Fibroblast of skin of back (primary cell): ENCODE measurements at places on chromosomes 3 and 15.

GRCh38 chr3:72887343-72887704, 522 bp upstream of the GXYLT2 start:
- DNase-seq: no peak

DNA sequence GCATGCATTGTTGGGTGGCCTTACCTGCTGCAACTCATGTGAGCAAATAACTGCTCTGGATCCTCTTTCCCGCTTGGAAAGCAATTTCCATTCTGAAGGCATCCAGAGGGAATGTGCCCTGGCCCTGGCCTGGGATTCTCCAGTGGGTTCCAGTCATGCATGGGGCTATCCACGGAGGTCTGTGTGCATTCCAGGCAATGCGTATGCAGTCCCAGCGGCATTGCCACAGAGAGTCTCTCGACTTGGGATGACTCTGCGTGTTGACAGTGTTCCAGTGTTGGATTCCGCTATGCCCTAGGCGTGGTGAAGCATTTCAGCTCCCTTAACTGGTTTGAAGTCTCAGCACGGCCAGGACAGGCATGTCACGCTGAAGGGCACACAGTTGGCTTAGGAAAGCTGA, 113.9 kb downstream of the SNRPN start:
- DNase-seq: no peak

GRCh38 chr3:173912126-173912525, 514.6 kb downstream of the NLGN1 start:
- DNase-seq: peak; percentile 22

DNA sequence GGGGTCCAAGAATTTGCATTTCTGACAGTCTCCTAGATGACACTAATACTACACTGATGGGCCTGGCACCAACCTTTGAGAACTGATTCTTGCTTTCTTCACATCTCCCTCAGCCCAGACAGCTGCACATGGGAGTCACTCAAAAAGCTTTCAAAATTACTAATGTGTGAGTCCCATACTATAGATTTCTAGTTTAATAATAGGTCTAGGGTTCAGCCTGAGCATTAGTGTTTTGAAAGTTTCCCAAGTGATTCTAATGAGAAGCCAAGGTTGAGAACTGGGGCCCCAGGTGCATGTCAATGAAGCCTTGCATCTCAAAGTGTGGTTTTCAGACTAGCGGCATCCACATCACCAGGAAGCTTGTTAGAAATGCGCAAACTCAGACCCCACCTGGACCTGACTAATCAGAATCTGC, 159.9 kb upstream of the CMC1 start:
- DNase-seq: no peak

- no peak for DNase-seq
Observed at GRCh38 chr3:197742787-197743186, 6.1 kb upstream of the RUBCN start.

DNA sequence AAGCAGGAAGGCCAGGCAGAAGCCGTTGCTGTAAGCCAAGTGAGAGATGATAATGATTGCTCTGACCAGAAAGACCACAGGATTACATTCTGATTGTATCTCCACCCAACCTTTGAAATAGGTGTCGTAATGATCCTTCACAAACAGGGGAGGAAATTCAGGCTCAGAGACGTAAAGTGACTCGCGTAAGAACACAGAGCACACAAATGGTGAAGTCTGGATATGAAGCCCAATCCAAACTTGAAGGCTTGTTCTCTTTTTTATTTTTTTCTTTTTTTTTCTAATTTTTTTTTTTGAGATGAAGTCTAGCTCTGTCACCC, 25.3 kb upstream of the PIAS1 start:
- no peak for DNase-seq
